A673 (cell line): ENCODE measurements at places on chromosomes 7 and 10. TPM values are rescaled to one million over a fixed set of nuclear protein-coding genes. Genes with fewer than 3 reads are reported as not detected.
A peak's percentile ranks its signal among the peaks of the same experiment; 100 is the strongest.

DNA sequence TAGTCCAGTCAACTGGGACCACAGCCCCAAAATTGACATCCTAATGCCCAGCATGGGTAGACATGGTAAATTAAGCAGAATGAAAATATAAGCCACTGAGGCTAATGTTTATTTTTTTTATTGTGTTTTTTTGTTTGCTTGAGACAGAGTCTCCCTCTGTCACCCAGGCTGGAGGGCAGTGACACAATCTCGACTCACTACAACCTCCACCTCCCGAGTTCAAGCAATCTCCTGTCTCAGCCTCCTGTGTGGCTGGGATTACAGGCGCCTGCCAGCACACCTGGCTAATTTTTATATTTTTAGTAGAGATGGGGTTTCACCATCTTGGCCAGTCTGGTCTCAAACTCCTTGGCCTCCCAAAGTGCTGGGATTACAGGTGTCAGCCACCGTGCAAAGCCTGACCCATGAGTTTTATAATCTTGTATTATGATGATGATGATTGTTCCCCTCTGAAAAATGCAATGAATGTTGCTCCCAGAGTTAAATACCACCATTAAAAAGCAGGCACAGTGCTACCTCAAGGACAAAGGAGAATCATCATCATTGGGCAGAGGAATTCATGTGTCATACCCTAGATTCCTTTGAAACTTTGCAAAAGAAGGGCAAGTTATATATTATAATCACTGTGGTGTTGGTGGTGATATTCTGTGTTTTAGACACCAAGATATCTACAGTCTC is 228.0 kb downstream of the PARD3 start:
- no peak overlapping the region for H3K4me3 ChIP-seq
- no peak overlapping the region for H3K27ac ChIP-seq
- no peaks in the 10 kb centered on the region for H3K36me3 ChIP-seq
- peaks cover 29% of the 10 kb centered on the region for H3K4me1 ChIP-seq
- no peaks in the 10 kb centered on the region for H3K27me3 ChIP-seq

- H3K27ac ChIP-seq: no peak overlapping the region
- no peak overlapping the region for H3K4me3 ChIP-seq
- peak; percentile 6 for DNase-seq
These were observed 124.4 kb downstream of the ADARB2 start for GRCh38 chr10:1612908-1613307.

DNA sequence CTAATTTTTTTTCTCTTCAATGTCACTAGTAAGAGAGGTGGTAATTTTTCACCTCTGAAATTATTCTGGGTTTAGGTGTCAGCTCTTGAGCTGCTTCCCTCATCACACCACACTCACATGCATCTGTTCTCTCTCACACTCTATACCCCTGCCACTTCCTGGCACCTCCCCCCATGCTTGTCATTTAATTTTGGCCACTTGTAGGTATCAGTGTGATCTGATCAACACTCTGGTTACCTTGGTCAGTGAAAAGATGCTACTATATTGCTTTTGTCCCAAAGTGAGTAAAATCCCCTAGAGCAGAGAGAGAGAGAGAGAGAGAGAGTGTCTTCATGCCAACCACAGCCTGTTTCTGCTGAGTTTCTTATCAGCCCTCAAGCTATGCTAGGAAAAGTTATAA is 42.5 kb downstream of the STK17A start:
- H3K4me1 ChIP-seq: peaks cover 74% of the 10 kb centered on the region
- DNase-seq: no peak
- H3K4me3 ChIP-seq: no peak overlapping the region
- no peak overlapping the region for H3K27ac ChIP-seq
- no peaks in the 10 kb centered on the region for H3K27me3 ChIP-seq
- H3K36me3 ChIP-seq: peaks cover 13% of the 10 kb centered on the region

- no peak overlapping the region for H3K27ac ChIP-seq
- no peaks in the 10 kb centered on the region for H3K27me3 ChIP-seq
- H3K4me1 ChIP-seq: no peaks in the 10 kb centered on the region
- H3K36me3 ChIP-seq: no peaks in the 10 kb centered on the region
- H3K4me3 ChIP-seq: no peak overlapping the region
These were observed 66.4 kb upstream of the DDC start for GRCh38 chr7:50631639-50632038.

The CREB3L2 gene
- 17.0 and 20.4 TPM in 2 replicates for total RNA-seq

The GPR15LG gene
- not detected in 2 replicates for total RNA-seq

The FGFBP3 gene
- 4.8 and 5.7 TPM in 2 replicates for total RNA-seq

GRCh38 chr10:85413570-85413969 is 953.0 kb downstream of the GRID1 start:
- H3K27me3 ChIP-seq: no peaks in the 10 kb centered on the region
- H3K4me3 ChIP-seq: no peak overlapping the region
- H3K27ac ChIP-seq: no peak overlapping the region
- no peaks in the 10 kb centered on the region for H3K4me1 ChIP-seq

GRCh38 chr7:42986781-42987248 is 54.6 kb downstream of the MRPL32 start:
- no peaks in the 10 kb centered on the region for H3K4me1 ChIP-seq
- DNase-seq: no peak
- no peak overlapping the region for H3K27ac ChIP-seq

DNA sequence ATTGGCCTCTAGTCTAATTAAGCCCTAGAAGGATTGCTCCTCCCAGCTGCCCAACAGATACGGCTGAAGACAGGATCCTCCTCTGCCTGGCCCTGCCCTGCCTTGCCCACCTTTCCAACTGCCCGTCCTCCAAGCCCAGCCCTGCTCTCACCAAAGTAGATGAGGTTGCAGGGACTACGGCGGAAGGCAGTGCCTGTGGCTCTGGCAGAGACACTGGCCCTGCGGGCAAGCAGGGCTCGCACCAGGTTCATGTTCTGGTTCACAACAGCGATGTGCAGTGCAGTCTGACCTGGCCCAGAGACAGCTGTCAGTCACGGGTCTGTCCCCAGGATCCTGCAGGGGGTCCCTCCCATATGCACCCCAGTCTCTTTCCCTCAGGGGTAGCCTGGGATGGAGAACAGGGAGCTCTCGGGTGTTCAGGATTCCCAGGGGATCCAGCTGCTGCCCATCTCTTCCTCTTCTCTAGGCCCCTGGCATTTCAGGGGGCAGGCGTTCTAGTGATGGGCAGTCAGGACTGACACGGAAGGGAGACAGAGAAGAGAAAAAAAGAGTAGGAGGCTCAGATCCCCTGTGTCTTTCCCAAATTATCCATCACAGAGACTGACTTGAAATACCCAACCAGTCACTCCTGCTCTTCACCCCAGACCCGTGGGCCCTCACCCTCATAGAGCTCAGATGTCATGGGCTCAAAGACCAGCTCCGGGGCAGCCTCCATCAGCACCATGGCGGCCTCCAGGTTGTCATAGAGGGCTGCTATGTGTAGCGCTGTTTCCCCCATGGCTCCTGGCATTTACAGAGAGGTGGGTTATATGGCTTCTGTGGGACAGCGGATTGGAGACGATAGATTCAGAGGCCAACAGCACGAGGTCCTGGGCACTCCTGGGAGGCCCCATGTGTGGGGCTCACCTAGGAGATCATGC is 8.3 kb downstream of the TRPV6 start:
- no peaks in the 10 kb centered on the region for H3K4me1 ChIP-seq
- H3K36me3 ChIP-seq: no peaks in the 10 kb centered on the region
- no peak for DNase-seq
- no peak overlapping the region for H3K4me3 ChIP-seq
- H3K27ac ChIP-seq: no peak overlapping the region

DNA sequence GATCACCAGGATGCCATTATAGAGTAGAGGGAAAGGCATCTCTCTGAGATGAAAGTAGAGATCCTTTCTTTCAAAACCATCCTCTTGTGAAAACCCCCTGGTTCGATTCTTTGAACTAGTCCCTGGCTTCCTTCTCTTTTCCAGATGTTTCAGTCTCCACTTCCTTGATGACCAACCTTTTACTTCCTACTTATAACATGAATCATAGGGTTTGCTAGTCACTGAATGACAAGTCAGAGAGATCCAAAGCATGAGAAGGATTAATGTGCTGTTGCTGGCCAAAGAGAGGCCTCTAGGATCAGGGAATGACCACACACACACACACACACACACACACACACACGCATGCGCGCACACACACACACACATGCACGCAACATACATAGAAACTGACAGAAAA is 161.1 kb upstream of the FRMD4A start:
- no peaks in the 10 kb centered on the region for H3K4me1 ChIP-seq
- no peak overlapping the region for H3K27ac ChIP-seq
- no peaks in the 10 kb centered on the region for H3K36me3 ChIP-seq
- peaks cover 21% of the 10 kb centered on the region for H3K27me3 ChIP-seq
- H3K4me3 ChIP-seq: no peak overlapping the region

The PDZD7 gene
- 0.26 and 0.30 TPM in 2 replicates for total RNA-seq

The FKBP9 gene
- total RNA-seq: 28.6 and 39.1 TPM in 2 replicates

- no peak overlapping the region for H3K27ac ChIP-seq
- H3K27me3 ChIP-seq: peaks cover 14% of the 10 kb centered on the region
- H3K36me3 ChIP-seq: no peaks in the 10 kb centered on the region
- H3K4me3 ChIP-seq: no peak overlapping the region
- DNase-seq: peak; percentile 66
- no peaks in the 10 kb centered on the region for H3K4me1 ChIP-seq
These were observed 18.0 kb downstream of the CAMK2B start for GRCh38 chr7:44307301-44307900.
